IMR-90 (cell line): ENCODE measurements at places on chromosomes 13 and 19. TPM values are rescaled to one million over a fixed set of nuclear protein-coding genes. Genes with fewer than 3 reads are reported as not detected.

- DNase-seq: no peak
- H3K36me3 ChIP-seq: peaks cover 20% of the 10 kb centered on the region
- H3K4me1 ChIP-seq: peaks cover under 1% of the 10 kb centered on the region
- no peaks in the 10 kb centered on the region for H3K27me3 ChIP-seq
Observed at GRCh38 chr19:33382006-33382405, 8.5 kb downstream of the CEBPG start.

- no peaks in the 10 kb centered on the region for H3K36me3 ChIP-seq
- H3K27ac ChIP-seq: no peak overlapping the region
- H3K4me3 ChIP-seq: no peak overlapping the region
- DNase-seq: no peak
- no peaks in the 10 kb centered on the region; the same call in 1 of the 2 replicates for H3K27me3 ChIP-seq
- no peaks in the 10 kb centered on the region for H3K4me1 ChIP-seq
Observed at GRCh38 chr13:112457081-112457480, 80.9 kb downstream of the SPACA7 start.

DNA sequence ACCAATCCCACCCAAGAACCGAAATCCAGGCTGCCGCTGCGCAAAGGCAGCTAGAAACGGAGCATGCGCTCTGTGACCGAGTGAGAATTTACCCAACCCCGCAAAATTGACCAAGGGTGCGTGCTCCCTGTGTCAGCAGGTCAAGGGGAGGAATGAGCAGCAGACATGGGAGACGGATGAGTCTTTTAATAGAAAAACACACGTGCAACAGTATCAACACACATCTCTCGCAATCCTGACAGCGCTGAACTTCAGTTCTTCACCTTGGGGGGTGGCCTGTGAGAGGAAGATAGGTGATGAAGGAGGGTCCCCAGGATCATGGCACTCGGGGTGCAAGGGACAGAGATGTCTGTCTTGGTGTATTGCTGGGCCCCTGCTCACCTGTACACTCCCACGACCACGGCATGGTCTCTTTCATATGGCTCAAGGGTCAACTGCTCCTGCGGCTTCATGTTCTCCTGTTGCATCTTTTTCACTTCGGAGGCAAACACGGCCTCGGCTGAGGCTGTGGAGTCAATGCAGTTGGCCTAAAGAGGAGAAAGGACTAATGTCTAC, 402 bp upstream of the DYRK1B start:
- no peak for DNase-seq
- H3K27ac ChIP-seq: peak overlapping the region; percentile 13; the same call in 1 of the 2 replicates
- peaks cover 50% of the 10 kb centered on the region for H3K36me3 ChIP-seq
- peaks cover 10% of the 10 kb centered on the region for H3K4me1 ChIP-seq
- H3K27me3 ChIP-seq: no peaks in the 10 kb centered on the region
- no peak overlapping the region for H3K4me3 ChIP-seq

GRCh38 chr13:20161275-20161950, 561 bp upstream of the GJA3 start:
- peaks cover 3% of the 10 kb centered on the region for H3K4me1 ChIP-seq
- peaks cover under 1% of the 10 kb centered on the region; the same call in 1 of the 2 replicates for H3K27me3 ChIP-seq
- H3K36me3 ChIP-seq: no peaks in the 10 kb centered on the region

DNA sequence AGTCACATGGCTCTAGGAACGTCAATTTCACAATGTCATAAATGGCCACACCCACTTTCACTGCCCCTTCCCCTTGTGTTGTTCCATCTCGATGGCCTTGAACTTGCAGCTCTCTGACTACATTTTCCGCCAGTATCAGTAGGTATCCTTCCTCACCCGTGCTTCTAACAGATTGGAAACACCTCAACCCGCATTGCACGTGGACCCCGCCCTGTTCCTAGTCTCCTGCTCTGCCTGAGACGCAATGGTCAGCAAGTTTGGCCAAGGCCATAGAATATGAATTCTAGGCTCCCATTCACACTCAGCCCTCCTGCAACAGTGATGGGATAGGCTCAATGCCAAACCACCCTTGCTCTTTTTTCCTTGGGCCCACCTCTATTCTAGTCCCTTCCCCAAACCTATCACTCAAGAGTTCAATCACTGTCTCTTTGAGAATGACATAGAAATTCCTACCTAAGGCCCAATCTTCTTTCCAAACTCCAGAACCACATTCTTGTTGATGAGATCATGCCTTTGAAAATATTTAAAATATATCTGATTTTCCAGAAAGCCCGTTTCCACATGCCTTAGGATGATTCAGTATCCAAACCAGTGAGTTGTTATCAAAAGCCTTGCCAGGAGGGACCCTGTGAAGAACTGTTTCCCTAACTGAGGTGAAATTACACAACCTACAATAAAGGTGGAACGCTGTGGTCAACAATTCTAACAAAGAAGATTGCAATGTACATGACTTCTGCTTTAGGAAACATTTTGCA, 334.6 kb downstream of the MYO16 start:
- H3K36me3 ChIP-seq: no peaks in the 10 kb centered on the region
- no peaks in the 10 kb centered on the region for H3K27me3 ChIP-seq
- H3K27ac ChIP-seq: peak overlapping the region; percentile 4
- peak; percentile 76 for DNase-seq
- no peak overlapping the region for H3K4me3 ChIP-seq
- peaks cover 7% of the 10 kb centered on the region for H3K4me1 ChIP-seq

GRCh38 chr19:17861542-17862402, 2.1 kb downstream of the RPL18A start:
- H3K36me3 ChIP-seq: peaks cover 43% of the 10 kb centered on the region
- no peaks in the 10 kb centered on the region for H3K27me3 ChIP-seq
- peaks cover 7% of the 10 kb centered on the region for H3K4me1 ChIP-seq
- H3K27ac ChIP-seq: no peak overlapping the region; the same call in 1 of the 2 replicates
- no peak overlapping the region for H3K4me3 ChIP-seq

DNA sequence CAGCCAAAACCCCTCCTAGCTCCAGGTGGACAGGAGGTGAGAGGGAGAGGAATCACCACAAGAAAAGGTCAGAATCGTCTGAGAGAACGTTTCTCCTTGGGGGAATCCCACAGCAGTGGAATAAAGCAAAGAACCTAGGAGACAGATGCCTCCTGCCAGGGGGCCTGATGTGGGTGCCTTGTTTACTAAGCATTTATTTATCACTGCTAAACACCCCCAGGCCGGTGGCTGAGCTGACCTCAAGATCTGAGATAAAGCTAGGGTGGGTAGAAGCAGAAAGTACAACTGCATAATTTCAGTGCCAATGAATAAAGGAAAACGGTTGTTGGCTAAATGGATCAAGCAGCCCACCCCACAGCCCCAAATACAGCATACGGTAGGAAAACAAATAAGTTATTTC, 33.9 kb upstream of the ATP11A start:
- no peak for DNase-seq
- no peak overlapping the region for H3K4me3 ChIP-seq
- peaks cover 15% of the 10 kb centered on the region for H3K27me3 ChIP-seq
- H3K4me1 ChIP-seq: no peaks in the 10 kb centered on the region; the same call in 1 of the 2 replicates
- no peak overlapping the region for H3K27ac ChIP-seq

DNA sequence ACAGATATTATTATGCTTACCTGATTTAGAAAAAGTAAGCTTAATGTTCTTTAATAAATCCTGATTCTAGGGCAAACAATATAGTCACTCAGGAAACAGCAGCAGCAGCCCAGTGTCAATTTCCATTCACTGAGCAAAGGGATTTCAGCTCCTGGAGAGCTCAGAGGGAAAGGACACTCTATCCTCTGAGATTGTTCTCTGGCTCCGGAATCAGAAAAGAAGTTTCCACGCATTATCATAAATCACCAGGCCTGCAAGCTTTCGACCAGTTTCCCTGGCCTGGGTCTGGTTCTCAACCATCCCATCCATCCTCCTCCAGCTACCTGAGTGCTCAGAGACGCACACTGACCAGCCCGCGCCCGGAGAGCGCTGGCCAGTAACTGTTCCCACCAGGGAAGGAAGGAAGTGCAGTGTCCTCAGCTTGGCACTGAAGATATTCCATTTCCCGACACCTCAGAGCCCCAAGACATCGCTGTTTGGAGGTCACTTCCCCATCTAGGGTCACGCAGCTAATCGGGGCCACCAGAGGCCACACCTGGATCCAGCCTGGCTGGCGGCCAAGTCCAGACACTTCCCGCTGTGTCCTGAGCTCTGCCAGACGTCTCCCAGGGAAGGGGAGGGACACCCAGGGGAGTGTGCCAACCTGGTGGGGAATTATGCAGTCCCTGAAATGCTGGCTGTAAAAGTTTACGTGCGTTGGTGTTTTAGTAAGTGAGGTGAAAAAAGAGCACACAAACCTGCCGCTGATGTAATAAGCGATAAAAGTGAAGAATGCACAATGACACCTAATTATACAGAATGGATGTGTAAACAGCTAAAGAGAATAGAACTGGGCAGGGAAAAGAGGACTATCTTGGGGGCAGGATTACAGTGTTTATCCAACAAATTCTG, 29.1 kb downstream of the EPS15L1 start:
- no peak overlapping the region for H3K27ac ChIP-seq
- no peak for DNase-seq
- H3K27me3 ChIP-seq: no peaks in the 10 kb centered on the region
- no peak overlapping the region for H3K4me3 ChIP-seq
- peaks cover 12% of the 10 kb centered on the region for H3K4me1 ChIP-seq

GRCh38 chr13:108006619-108007018, 208.7 kb downstream of the LIG4 start:
- H3K27me3 ChIP-seq: peaks cover 2% of the 10 kb centered on the region
- H3K4me1 ChIP-seq: no peaks in the 10 kb centered on the region
- H3K36me3 ChIP-seq: no peaks in the 10 kb centered on the region

GRCh38 chr13:38647312-38647711, 39.6 kb upstream of the FREM2 start:
- no peaks in the 10 kb centered on the region for H3K36me3 ChIP-seq
- DNase-seq: no peak
- H3K4me1 ChIP-seq: no peaks in the 10 kb centered on the region

GRCh38 chr19:13252569-13253335, 102.5 kb downstream of the IER2 start:
- no peaks in the 10 kb centered on the region for H3K27me3 ChIP-seq
- H3K36me3 ChIP-seq: peaks cover 3% of the 10 kb centered on the region
- H3K4me1 ChIP-seq: no peaks in the 10 kb centered on the region
- no peak overlapping the region for H3K4me3 ChIP-seq

- 0 out of 2 replicates have a peak, but pooled peaks cover 2% of the 10 kb centered on the region for H3K4me1 ChIP-seq
- H3K4me3 ChIP-seq: no peak overlapping the region
- peak; percentile 47 for DNase-seq
Observed at GRCh38 chr13:32581177-32581786, 5.0 kb upstream of the PDS5B start.

DNA sequence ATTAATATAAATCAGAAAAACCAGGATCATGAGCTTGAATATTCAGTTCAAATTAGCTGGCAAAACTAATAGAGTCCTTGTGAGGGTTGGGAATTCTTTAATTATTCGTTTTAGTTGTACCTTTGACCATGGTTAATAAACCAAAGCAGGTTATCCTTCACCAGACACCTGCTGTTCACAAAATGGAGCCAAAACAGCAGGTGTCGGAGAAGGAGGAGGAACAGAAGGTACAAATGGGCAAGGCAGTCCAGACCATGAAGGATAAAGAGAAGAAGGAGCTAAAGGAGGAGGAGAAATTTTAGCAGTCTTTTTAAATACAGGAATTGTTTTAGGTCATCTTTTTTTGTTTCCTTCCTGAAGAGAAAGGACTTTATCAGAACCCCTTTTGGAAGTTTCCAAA, 106.1 kb downstream of the NHLRC3 start:
- H3K4me3 ChIP-seq: no peak overlapping the region
- DNase-seq: no peak
- H3K27me3 ChIP-seq: peaks cover 5% of the 10 kb centered on the region
- no peaks in the 10 kb centered on the region for H3K4me1 ChIP-seq
- H3K36me3 ChIP-seq: no peaks in the 10 kb centered on the region
- no peak overlapping the region for H3K27ac ChIP-seq

DNA sequence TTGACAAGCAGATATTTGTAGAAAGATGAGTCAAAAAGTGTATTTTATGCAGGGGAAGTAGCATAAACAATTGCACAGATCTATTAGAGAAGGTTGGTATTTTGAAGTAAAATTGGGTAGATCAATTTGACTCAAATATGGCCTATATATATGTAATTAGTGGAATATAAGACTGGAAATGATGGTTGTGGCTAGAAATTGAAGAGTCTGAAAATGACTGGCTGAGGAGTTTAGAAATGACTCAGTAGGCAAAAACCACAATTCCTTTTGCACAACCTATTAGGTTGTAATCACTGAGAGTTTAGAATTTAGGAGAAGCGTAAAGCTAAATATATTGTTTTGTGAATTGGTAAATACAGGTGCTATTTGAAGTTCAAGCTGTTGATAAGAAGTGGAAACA, 622.6 kb upstream of the PCDH20 start:
- no peak overlapping the region for H3K4me3 ChIP-seq
- no peaks in the 10 kb centered on the region for H3K27me3 ChIP-seq
- H3K36me3 ChIP-seq: no peaks in the 10 kb centered on the region
- no peak overlapping the region for H3K27ac ChIP-seq
- H3K4me1 ChIP-seq: no peaks in the 10 kb centered on the region

GRCh38 chr19:38945562-38946228, 15.0 kb downstream of the MRPS12 start:
- H3K27me3 ChIP-seq: no peaks in the 10 kb centered on the region
- H3K4me3 ChIP-seq: no peak overlapping the region
- peaks cover 2% of the 10 kb centered on the region; the same call in 1 of the 2 replicates for H3K4me1 ChIP-seq
- H3K36me3 ChIP-seq: peaks cover 17% of the 10 kb centered on the region
- no peak for DNase-seq

DNA sequence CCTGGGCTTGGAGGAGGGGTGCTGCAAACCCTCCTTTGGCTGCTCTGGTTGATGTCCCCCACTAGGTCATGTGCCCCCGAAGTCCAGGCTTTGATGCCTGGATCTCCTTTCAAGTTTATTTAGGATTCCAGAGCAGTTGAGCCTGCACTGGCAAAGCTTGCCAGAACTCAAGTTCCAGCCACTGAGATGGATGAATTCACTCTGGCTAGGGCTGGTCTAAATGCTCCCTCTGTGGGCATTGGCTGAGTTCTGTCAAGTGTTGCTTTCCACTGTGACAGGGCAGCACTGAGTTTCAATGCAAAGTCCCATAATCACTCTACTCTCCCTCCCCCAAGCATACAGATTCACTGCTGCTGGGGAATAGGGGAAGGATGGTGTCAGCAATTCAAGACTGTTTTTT, 17.8 kb upstream of the LMO7 start:
- H3K36me3 ChIP-seq: no peaks in the 10 kb centered on the region
- peak overlapping the region; percentile 44; the same call in 1 of the 2 replicates for H3K27ac ChIP-seq
- DNase-seq: no peak
- H3K27me3 ChIP-seq: no peaks in the 10 kb centered on the region

GRCh38 chr19:1811472-1811894, 593 bp downstream of the ATP8B3 start:
- peak; percentile 67 for DNase-seq
- H3K27ac ChIP-seq: peak overlapping the region; percentile 54; the same call in 1 of the 2 replicates
- peaks cover 15% of the 10 kb centered on the region for H3K36me3 ChIP-seq
- H3K4me1 ChIP-seq: peaks cover 8% of the 10 kb centered on the region

- no peaks in the 10 kb centered on the region for H3K27me3 ChIP-seq
- no peaks in the 10 kb centered on the region for H3K36me3 ChIP-seq
- no peak for DNase-seq
- H3K4me3 ChIP-seq: no peak overlapping the region
Observed at GRCh38 chr13:25973085-25973484, 78.7 kb downstream of the SHISA2 start.

GJB6 gene
- total RNA-seq: not detected in 2 replicates

PEAK3 gene
- under 0.01 TPM in 1 of 2 replicates, not detected in the other for total RNA-seq

ENOX1 gene
- total RNA-seq: 1.3 and 1.9 TPM in 2 replicates

ZNF30 gene
- 2.8 and 2.9 TPM in 2 replicates for total RNA-seq

ANGPTL8 gene
- total RNA-seq: not detected in 2 replicates

CCDC124 gene
- 29.4 and 30.1 TPM in 2 replicates for total RNA-seq
